ENCODE measurements at places on chromosomes 11 and 22. TPM values are rescaled to one million over a fixed set of nuclear protein-coding genes. Genes with fewer than 3 reads are reported as not detected.

GRCh38 chr22:43587574-43587973, 175.8 kb downstream of the MPPED1 start:
- H3K4me3 ChIP-seq: no peak overlapping the region
- no peaks in the 10 kb centered on the region for H3K4me1 ChIP-seq
- no peak overlapping the region for H3K27ac ChIP-seq
- DNase-seq: no peak
- H3K27me3 ChIP-seq: no peaks in the 10 kb centered on the region

DNAJC4 gene
- total RNA-seq: 14.6 TPM

GRCh38 chr22:32904044-32904443, 102.5 kb downstream of the TIMP3 start:
- H3K27ac ChIP-seq: no peak overlapping the region
- no peaks in the 10 kb centered on the region for H3K4me1 ChIP-seq
- no peak overlapping the region for H3K4me3 ChIP-seq

GRCh38 chr22:28105413-28105812, 186.4 kb upstream of the PITPNB start:
- no peaks in the 10 kb centered on the region for H3K36me3 ChIP-seq
- no peaks in the 10 kb centered on the region for H3K27me3 ChIP-seq
- no peak for DNase-seq
- no peak overlapping the region for H3K4me3 ChIP-seq
- H3K4me1 ChIP-seq: no peaks in the 10 kb centered on the region

- DNase-seq: no peak
- no peaks in the 10 kb centered on the region for H3K4me1 ChIP-seq
- no peak overlapping the region for H3K27ac ChIP-seq
- H3K36me3 ChIP-seq: no peaks in the 10 kb centered on the region
- no peak overlapping the region for H3K4me3 ChIP-seq
These were observed 52.2 kb upstream of the HMGXB4 start for GRCh38 chr22:35204807-35205775.

SOX6 gene
- total RNA-seq: not detected

DNA sequence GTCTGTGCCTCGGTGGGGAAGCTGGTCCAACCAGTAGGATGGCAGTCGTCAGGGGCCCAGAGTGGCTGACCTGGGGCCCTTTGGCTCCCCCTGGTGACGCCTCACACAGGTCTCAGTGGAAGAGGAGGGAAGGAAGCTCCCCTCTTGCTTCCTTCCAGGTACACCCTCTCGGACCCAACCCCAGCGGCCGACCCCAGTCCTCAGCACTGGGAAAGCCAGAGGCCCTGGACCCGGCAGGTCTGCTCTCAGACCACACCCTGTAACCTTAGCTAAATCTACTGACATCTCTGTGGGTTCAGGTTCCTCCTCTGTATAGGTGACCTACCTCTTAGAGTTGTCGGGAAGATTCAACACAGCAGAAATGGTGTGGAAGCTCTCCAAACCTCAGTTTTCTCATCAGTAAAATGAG, 3.4 kb upstream of the SCUBE1 start:
- DNase-seq: peak; percentile 87
- H3K4me1 ChIP-seq: 0 out of 2 replicates have a peak, but pooled peaks cover 1% of the 10 kb centered on the region
- no peaks in the 10 kb centered on the region for H3K36me3 ChIP-seq
- peaks cover 18% of the 10 kb centered on the region for H3K27me3 ChIP-seq

GRCh38 chr11:20980736-20981135, 311.4 kb downstream of the NELL1 start:
- no peaks in the 10 kb centered on the region for H3K36me3 ChIP-seq
- H3K27me3 ChIP-seq: no peaks in the 10 kb centered on the region
- no peak overlapping the region for H3K27ac ChIP-seq
- H3K4me3 ChIP-seq: no peak overlapping the region

IRAG1 gene
- total RNA-seq: 2.7 TPM

DNA sequence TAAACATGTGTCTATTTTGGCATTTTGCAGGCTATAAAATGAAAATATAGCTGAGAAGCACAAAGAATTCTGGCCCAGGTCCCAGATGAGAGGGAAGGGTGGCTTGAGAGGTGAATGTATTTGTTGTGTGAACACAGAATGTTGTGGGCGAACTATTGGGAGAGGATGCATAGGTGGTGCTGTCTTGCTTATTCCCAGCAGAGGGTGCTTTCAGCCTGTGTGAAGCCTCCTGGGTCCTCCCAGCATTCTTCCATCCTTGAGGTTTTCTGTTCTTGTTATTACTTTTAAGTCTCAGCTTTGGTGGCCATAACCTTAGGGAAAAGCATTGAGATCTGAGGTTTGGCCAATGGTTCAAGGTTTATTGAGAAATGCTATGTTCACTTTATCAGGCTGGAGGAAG, 108.7 kb upstream of the SNX19 start:
- H3K4me1 ChIP-seq: no peaks in the 10 kb centered on the region
- no peak for DNase-seq
- H3K4me3 ChIP-seq: no peak overlapping the region
- no peaks in the 10 kb centered on the region for H3K36me3 ChIP-seq
- H3K27me3 ChIP-seq: no peaks in the 10 kb centered on the region

GRCh38 chr22:39174498-39175352, 22.2 kb upstream of the CBX7 start:
- H3K27me3 ChIP-seq: no peaks in the 10 kb centered on the region
- H3K36me3 ChIP-seq: no peaks in the 10 kb centered on the region
- H3K27ac ChIP-seq: peak overlapping the region; percentile 92

MMP11 gene
- total RNA-seq: 9.6 TPM

DNA sequence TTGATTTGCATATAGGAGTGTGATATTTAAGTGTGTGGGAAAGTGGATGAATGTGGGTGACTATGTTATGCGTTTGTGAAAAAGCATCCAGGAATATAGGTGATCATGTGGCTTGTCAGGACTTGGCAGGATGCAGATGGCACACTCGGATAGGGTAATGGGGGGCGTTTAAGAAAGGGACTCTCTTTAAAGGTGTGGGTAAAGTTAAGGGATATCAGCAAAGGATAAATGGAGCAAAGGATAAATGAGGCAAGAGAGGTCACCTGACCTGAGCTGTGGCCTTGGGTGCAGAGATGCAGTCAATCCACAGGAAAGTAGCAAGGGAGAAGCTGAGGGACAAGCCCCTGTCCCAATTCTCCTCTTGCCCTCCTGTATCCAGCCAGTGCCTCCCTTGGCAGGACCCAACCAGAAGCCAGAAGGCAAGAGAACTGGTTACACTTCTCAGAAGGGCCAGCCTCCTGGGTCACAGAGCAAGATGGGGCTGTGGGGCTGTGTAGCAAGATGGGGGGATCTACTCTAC, 47.5 kb upstream of the GRAMD1B start:
- H3K27me3 ChIP-seq: no peaks in the 10 kb centered on the region
- H3K36me3 ChIP-seq: no peaks in the 10 kb centered on the region
- no peaks in the 10 kb centered on the region for H3K4me1 ChIP-seq
- no peak for DNase-seq
- H3K27ac ChIP-seq: no peak overlapping the region

SOX10 gene
- 2.7 TPM for total RNA-seq

PRODH gene
- 27.6 TPM for total RNA-seq

GRCh38 chr11:10298342-10298741, 4.3 kb upstream of the SBF2 start:
- DNase-seq: no peak
- peaks cover 3% of the 10 kb centered on the region for H3K27me3 ChIP-seq
- no peak overlapping the region for H3K27ac ChIP-seq
- no peak overlapping the region for H3K4me3 ChIP-seq
- H3K36me3 ChIP-seq: no peaks in the 10 kb centered on the region

GRCh38 chr11:76152086-76152681, 54.1 kb downstream of the WNT11 start:
- DNase-seq: peak; percentile 65
- H3K36me3 ChIP-seq: no peaks in the 10 kb centered on the region
- peaks cover 14% of the 10 kb centered on the region for H3K27me3 ChIP-seq
- H3K27ac ChIP-seq: no peak overlapping the region
- peak overlapping the region; percentile 36 for H3K4me3 ChIP-seq

DNA sequence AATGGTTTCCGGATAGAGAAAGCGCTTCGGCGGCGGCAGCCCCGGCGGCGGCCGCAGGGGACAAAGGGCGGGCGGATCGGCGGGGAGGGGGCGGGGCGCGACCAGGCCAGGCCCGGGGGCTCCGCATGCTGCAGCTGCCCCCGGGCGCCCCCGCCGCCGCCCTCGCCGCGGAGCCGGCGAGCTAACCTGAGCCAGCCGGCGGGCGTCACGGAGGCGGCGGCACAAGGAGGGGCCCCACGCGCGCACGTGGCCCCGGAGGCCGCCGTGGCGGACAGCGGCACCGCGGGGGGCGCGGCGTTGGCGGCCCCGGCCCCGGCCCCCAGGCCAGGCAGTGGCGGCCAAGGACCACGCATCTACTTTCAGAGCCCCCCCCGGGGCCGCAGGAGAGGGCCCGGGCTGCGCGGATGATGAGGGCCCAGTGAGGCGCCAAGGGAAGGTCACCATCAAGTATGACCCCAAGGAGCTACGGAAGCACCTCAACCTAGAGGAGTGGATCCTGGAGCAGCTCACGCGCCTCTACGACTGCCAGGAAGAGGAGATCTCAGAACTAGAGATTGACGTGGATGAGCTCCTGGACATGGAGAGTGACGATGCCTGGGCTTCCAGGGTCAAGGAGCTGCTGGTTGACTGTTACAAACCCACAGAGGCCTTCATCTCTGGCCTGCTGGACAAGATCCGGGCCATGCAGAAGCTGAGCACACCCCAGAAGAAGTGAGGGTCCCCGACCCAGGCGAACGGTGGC, 15.7 kb downstream of the PIK3IP1 start:
- H3K27ac ChIP-seq: no peak overlapping the region
- peaks cover 31% of the 10 kb centered on the region for H3K36me3 ChIP-seq
- no peak for DNase-seq
- no peaks in the 10 kb centered on the region for H3K27me3 ChIP-seq

ALKBH3 gene
- 11.4 TPM for total RNA-seq

OR5B21 gene
- total RNA-seq: not detected

GRCh38 chr11:57406337-57406904, 16.0 kb upstream of the PRG2 start:
- H3K27ac ChIP-seq: no peak overlapping the region
- H3K4me1 ChIP-seq: no peaks in the 10 kb centered on the region
- no peaks in the 10 kb centered on the region for H3K27me3 ChIP-seq
- peaks cover 27% of the 10 kb centered on the region for H3K36me3 ChIP-seq

GRCh38 chr11:11977206-11977938, 31.1 kb downstream of the DKK3 start:
- no peak overlapping the region for H3K4me3 ChIP-seq
- H3K27me3 ChIP-seq: no peaks in the 10 kb centered on the region

DNA sequence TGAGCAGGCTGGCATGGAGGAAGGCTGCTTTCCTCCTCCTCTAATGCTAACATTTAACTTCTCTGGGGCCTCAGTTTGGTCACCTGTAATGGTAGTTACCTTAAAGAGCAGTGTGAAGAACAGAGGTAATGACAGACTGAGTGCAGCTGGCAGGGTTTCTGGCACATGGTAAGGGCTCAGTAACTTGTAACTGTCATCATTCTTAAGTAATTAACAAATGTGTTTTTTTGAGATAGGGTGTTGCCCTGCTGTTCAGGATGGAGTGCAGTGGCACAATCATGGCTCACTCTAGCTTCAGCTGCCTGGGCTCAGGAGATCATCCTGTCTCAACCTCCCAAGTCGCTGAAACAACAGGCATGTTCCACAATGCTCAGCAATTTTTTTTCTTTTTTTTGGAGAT, 242.0 kb upstream of the SYN3 start:
- H3K27ac ChIP-seq: no peak overlapping the region
- no peaks in the 10 kb centered on the region for H3K27me3 ChIP-seq
- DNase-seq: no peak
- H3K4me3 ChIP-seq: no peak overlapping the region
- H3K36me3 ChIP-seq: peaks cover 5% of the 10 kb centered on the region

DNA sequence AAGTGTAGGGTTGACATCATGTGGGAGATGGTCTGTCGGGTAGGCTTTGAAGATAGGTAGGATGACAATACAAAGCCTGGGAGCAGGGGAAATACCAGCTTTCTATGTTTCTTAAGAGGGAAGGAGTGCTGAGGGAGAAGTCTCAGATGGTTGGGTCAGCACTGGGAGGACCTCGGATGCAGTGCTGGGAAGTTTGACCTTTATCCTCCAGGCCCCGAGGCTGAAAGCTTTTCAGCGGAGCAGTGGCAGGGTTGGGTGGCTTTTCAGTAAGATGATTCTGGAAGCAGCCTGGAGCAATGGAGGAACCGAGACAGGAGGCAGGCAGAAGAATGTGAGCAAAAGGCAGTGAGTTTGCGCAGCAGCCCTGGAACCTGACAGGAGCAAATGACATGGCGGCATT, 43.5 kb upstream of the MYO18B start:
- no peaks in the 10 kb centered on the region for H3K36me3 ChIP-seq
- no peaks in the 10 kb centered on the region for H3K27me3 ChIP-seq
- H3K4me1 ChIP-seq: no peaks in the 10 kb centered on the region

C11orf42 gene
- not detected for total RNA-seq

Data from H1 (cell line).